ENCODE measurements at places on chromosomes 3 and 15.

DNA sequence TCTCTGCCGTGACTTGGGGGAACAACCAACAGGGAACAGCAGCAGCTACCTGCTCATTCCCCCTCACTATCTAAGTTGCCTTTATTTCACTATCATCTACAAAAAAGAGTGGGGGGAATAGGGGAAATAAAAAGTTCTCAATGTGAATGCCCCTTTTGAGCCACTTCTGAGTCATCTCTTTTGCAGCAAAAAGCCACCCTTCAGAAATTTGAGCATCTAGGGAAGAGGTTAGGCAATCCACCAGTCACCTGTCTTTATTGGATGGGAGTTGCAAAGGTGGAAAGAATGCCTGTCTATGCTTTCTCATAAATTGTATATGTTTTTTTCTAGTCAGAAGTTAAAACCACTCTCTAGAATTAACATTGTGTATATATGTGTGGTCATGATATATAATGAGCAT lies 41.1 kb downstream of the GPD1L start:
- DNase-seq = no peak

- DNase-seq = no peak
Observed at GRCh38 chr15:35252351-35252865, 167.3 kb upstream of the NANOGP8 start.

- DNase-seq = no peak
Observed at GRCh38 chr3:170330366-170330765, 27.1 kb upstream of the SKIL start.

- DNase-seq = no peak
Observed at GRCh38 chr3:156559321-156559720, 4.4 kb upstream of the SSR3 start.

DNA sequence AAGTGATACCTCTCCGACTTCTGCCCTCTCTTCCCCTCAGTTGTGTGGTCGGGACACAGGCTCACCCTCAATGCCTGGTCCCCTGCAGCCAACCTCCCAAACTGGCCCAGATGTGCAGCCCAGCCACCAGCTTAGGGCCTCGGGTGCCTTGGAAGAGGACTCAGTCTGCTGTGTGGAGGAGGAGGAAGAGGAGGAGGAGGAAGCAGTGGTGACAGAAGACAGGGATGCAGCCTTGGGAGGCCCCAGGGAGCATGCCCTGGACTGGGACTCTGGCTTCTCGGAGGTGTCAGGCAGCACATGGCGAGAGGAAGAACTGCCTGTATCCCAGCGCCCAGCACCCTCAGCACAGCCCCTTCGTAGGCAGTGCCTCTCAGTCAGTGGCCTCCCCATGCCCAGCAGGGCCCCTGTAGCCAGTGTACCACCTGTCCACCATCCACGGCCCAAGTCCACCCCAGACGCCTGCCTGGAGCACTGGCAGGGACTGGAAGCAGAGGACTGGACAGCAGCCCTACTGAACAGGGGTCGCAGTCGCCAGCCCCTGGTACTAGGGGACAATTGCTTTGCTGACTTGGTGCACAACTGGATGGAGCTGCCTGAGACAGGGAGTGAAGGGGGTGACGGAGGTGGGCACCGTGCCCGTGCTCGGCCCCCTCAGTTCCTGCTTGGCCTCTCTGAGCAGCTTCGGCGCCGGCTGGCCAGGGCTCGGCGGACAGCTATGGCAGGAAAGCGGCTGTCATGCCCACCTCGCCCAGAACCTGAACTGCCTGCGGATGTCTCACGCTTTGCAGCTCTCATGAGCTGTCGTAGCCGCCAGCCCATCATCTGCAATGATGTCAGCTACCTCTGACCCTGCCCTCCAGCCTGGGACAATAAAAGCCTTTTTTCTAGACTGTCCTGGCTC lies 1.3 kb downstream of the INKA1 start:
- DNase-seq = no peak

GRCh38 chr3:62884096-62884870 lies 9.1 kb upstream of the CADPS start:
- DNase-seq = no peak

- no peak for DNase-seq
Observed at GRCh38 chr15:68228143-68228970, 1.2 kb downstream of the CLN6 start.

DNA sequence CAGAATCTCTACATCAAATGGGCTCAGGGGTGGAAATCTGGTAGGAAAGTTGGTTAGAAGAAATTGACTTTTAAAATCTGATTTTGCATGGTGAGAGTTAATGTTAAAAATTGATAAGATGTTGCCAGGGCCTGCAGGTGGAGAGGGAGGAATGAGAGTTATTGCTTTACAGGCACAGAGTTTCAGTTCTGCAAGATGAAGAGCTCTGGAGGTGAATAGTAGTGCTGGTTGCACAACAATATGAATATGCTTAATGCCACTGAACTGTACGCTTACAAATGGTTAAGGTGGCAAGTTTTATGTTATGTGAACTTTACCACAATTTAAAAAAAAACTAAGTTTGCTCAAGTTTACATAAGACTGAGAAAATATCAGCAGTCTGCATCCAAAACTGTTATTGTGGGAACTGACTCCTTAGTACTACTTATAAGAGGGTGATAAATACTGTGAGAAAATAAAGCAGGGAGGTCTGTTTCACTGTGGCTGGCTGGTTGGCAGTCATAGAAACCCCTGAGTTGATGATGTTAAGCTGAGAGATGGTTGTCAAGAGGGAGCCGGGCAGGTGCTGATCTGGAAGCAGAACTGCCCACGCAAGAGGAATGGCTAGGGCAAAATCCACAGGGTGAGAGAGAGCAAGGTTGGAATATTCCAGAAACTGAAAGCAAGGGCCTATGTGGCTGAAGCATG lies 144.9 kb downstream of the EDEM1 start:
- no peak for DNase-seq

DNA sequence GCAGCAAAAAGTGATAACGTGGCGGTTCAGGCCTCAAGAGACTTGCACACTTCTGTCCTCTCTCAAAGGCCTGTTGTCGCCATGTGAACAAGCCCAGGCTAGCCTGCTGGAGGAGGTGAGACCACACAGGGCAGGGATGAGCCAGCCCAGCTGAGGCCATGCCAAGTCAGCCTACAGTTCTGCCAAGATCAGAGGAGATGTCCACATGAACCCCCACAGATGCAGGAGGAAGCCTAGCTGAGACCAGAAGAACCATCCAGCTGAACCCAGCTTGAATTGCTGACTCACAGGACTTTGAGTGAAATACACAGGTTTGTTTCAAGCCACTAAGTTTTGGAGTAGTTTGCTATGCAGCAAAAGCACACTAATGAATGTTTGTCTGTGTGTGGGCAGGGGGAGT lies 50.3 kb upstream of the SEC13 start:
- no peak for DNase-seq

DNA sequence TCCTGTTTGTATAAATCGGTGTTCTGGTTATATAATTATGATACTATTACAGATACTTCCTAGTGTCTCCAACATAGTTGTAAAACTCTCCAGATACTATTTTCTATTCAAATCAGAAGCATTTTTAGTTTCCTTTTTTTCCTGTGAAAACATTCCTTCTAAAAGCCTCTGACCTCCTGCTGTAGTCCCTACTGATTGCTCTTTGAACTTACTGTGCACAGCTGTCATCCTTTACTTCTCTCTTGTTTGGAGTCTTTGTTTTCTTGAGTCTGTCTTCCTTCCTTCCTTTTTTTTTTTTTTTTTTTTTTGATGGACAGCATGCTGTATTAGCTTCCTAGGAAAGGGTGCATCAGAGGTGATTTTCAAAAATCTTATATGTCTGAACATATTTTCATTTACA lies 28.9 kb downstream of the NR2C2 start:
- no peak for DNase-seq

DNA sequence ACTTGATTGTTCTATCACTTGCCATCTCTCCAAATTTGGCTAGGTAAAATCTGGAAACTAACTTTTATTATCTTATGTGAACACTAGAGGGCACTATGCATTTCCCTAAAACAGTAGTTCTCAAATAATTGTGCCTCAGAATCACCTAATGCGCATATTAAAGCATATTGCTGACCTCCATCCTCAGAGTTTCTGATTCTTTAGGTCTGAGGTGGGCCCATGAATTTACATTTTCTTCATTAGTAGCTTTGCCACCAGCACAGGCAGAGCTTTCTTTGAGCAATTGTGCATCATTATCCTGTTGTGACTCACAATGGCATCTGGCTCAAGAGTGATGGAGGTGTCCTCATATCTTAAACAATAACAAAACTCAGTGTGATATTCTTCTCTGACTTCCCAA lies 17.5 kb upstream of the BCHE start:
- DNase-seq = no peak

- no peak for DNase-seq
Observed at GRCh38 chr15:85872125-85872524, 77.4 kb upstream of the KLHL25 start.

- DNase-seq = no peak
Observed at GRCh38 chr3:87810452-87811016, 248.3 kb downstream of the CGGBP1 start.

DNA sequence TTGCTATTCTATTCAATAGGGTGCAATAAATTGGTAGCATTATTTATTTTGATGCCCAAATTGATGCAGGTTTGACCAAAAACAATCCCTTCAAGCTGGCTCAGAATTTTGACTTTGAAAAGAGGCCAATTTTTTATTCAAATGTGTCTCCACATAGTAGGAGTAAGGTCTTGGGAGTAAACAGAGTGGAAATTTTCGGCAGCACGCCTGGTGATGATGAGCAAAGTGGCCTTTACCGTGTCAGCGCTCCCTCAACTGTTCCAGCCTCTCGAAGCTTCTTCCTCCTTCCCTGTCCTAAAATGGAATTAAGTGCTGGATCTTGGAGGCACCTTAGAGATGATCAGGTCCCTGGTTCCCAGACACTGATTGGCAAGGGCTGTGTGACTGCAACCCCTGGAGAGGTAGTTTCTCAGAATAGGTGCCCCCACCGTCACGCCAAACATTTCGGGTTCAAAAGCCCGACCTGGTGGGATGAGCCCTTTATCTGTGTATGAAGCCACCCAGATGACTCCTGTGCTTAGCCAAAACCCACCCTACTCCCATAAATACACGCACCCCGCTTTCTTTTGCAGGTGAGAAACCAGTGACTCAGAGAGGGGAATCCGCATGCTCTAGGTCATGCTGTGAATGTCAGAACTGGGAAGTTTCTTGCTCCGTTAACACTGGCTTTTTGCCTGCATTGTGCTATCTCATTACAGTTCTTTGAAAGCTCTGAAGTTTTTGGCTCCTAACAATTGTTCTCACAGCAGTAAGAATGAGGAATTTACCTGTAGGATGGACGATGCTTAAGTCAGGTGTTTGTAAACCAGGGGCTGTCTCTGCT lies 89.1 kb downstream of the CRYGS start:
- DNase-seq = no peak

DNA sequence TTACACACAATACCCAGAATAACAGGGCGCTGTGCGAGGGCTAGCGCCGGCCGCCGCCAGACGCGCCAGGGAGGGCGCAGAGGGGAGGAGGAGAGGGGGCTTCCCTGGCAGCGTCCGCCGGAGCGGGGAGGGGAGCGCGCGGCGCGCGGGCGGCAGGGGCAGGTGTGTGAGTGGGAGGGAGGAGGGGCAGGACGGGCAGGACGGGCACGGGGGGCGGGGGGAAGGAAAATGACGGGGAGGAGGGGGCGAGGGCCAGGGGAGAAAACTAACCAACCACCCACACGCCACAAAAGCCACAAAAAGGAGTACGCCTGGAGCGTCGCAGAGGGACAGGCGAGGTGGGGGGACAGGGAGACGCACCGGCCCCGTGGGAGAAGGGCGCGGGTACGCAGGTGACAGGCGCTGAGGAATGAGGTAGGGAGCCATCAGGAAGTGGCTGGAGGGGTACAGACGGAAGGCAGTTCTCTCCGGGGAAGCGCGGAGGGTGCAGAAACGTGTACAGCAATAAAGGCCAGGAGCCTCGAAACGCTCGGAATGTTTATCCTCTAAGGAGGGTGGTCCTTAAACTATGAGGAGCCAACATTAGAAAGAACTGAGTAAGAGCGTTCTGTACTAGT lies 610 bp upstream of the SATB1 start:
- no peak for DNase-seq

- no peak for DNase-seq
Observed at GRCh38 chr3:13863382-13863952, 16.4 kb downstream of the WNT7A start.

- no peak for DNase-seq
Observed at GRCh38 chr3:48410205-48411040, 19.5 kb downstream of the PLXNB1 start.

DNA sequence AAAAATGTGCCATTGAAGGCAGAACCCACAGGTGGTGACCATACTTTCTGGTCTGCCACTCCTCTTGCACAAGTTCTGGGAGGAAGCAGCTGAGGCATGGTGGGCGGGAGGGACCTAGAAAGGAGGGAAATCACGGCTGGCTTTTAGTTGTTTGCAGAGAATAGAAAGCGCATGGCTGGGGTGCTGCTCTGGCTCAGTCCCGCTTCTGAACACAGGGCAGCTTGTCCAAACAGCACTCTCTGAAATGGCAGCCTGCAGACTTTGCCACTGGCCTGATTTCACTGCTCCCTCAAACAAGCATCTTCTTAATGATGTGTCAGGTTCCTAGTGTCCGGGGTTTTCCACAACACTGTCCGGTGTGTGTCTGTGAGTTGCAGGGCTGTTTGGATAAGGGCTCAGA lies 76.7 kb downstream of the AAGAB start:
- DNase-seq = no peak

DNA sequence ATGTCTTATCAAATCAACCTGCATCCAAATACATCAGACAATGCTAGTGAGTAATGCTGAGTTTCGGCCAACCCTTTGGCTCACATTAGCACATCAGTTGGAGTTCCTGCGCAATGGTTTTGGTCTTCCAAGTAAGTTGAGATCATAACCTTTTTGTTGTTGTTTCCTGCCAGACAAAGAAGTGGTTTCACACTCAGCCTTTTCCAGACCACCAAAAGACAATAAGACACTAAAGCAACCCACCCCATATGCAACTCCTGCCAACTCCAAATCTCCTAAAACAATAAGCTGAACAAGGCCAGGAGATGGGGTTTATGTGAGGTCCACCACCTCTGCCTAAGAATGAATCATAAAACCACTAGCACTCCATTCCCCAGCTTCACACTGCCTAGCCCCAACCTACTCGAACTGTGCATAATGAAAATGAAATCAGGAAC lies 177.0 kb downstream of the ERC2 start:
- no peak for DNase-seq

DNA sequence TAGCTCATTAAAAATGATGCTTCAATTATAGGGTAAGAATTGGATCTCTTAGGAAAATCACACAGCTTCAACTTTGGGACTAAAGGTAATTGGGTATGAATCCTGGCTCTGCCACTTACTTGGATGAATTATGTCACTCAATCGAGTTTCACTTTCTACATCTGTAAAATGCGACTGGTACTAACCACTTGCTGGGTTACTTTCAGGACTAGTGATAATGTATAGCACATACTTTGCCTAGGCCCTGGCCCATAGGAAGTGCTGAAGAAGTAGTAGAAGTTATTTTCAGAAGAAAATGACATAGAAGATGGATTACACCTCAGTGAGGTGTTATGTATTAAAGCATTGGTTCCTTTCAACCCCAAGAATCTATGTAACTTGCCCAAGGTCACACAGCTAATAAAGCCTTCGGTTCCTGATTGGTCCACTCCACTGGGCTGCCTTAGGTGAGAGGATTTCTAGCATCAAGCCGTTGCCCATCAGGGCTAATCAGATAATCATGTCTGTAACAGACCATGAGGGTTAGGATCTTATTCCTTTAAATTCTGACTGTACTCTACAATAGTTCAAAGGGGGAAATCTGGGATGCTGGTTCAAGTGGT lies 29.4 kb upstream of the AP4E1 start:
- DNase-seq = no peak
